ENCODE measurements at places on chromosomes 2 and 18.

DNA sequence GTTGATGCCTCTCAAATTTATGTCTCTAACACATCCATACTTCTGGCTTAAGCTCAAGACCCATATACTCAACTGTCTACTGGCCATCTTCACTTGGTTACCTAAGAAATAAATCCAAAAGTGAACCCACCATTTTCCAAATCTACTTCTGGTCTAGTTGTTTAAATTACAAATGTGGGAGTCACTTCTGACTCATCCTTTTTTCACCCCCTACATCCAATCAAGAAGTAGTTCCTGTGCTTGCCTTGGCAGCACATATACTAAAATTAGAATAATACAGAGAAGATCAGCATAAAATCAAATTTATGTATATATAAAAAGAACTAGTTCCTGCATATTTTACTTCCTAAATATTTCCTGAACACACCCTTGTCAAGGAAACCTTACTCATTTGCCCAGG lies 53.6 kb downstream of the STRN start:
- DNase-seq, result no peak

DNA sequence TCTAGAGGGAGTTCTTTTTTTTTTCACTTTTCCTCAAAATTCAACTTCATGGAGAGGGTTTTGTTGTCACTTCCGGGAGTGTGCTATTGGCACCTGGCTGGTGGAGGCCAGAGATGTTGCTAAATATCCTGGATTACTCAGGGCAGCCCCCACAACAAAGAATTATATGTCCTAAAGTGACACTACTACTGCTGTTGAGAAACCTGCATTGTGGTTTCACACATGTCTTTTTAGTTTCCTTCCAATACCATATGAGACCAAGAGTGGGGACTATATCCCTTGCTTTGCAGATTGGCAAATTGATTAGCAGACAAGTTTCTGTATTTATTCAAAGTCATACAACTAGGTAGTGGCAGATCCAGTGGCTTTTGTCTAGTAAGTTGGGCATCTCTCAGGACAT lies 826.8 kb downstream of the TRIB2 start:
- no peak for DNase-seq

DNA sequence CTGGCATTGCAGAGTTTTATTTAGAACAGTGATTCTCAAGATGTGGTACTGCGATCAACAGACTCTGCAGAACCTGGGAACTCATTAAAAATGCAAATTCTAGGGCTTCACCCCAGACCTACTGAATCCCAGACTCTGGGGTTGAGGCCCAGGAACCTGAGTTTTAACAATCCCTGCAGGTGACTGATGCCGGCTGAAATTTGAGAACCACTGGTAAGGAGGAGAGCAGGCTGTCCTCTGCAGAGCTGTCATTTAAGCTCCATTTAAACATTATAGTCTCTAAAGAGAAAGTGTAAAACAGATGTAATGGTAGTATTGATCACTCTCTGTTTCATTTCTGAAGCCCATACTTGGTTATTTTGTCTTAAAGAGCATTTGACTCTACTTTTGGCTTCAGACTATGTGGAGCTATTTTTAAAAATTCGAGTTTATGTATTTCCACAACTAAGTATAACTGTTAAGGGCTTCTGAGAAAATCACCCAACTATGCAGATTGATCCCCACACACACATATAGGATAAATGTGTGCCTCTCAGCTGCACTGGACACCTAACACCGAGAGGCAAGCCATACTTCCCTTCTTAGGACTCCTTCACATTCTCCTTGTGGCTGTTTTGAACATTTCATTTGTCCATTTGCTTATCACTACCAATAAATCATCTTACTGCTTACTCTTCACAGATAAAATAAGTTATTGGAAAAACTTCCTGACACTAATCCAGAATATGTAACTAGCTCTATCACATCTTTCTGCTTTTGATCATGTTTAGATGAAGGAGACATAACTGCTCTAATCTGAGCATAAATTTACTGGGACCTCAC lies 487.5 kb downstream of the DLGAP1 start:
- DNase-seq, result peak; percentile 60

- DNase-seq, result peak; percentile 62
These were observed 12.3 kb downstream of the TRPM8 start for GRCh38 chr2:233929352-233930022.

DNA sequence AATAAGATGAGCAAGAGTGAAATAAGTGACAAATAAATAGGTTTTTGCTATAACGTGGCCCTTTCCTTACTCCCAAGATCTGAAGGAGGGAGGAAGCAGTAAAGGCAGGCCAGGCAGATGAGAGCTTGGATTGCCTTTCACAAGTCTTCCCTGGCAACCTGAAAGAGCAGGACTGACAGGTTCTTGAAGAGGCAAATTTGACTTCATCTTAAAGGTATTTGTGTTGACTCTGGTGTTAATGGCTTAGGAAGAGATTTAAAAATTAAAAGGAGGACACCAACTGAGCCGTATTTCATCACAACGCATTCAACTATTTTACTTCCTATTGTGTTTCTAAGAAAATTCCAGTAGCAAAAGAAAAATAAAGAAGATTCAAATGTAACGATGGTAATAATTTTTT lies 3.2 kb downstream of the STRN start:
- DNase-seq, result peak; percentile 5

DNA sequence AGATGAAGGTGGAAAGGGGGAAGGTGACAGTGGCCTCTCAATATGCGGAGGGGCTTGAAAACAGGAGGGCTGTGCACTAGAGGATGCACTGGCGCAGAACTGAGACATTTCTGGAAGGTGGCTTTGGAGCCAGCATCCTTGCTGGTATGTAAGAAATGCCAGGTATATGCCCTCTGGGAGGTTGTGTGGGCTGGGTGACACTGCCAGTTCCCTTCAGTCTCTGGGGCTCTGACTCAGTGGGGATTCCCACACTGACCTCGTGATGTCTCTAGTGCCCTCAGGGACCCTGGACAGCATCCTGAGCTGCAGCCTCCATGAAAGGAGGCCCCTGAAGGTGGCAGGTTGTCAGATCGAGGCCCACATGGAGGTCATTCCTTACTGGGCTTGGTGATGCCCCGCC lies 74.0 kb downstream of the AGAP1 start:
- DNase-seq, result no peak

DNA sequence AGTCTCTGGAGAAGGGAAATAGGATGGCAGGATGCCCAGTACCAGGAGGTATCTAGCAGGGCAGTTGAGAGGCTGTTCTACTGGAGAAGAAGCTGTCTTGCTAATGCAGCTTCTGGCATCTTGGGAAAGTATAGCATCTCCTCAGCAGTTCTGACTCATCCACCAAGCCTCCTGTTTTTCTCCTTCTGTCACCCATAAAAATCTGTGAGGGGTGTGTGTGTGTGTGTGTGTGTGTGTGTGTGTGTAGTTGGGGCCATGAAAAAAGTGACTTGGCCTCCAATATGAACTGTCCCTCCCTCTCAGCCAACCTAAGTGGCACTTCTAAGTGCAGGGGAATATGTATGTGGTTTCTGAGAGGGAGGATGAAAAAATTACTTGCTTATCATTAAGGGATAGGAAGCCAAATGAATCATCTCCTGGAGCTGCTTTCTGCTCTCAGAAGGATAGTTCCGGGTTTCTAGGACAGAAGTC lies 83.9 kb downstream of the CBLN2 start:
- peak; percentile 43 for DNase-seq

GRCh38 chr2:133871545-133872209 lies 303.4 kb upstream of the NCKAP5 start:
- DNase-seq, result no peak

DNA sequence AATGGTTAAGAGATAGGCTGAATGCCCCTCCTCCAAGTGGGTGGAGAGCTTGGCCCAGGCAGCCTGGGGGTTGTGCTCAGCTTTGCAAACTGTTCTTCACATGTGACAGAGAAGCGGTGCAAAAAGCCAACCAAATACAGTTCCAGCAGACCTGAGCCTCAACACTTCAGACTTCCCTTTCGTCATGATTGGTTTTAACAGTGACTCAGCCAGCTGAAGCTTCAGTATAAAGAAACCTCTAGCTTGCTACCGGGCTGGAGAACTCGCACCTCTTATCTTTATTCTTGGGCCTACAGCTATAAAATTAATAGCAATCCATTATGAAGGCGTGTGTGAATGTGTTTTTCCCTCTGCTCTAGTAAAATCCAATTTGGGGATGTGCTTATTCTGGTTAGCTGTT lies 20.0 kb downstream of the SETBP1 start:
- DNase-seq, result no peak

- DNase-seq, result no peak
These were observed 42.3 kb upstream of the SLC66A3 start for GRCh38 chr2:11112870-11113428.

- DNase-seq, result peak; percentile 15
These were observed 66.1 kb downstream of the CHN1 start for GRCh38 chr2:174939046-174939445.

DNA sequence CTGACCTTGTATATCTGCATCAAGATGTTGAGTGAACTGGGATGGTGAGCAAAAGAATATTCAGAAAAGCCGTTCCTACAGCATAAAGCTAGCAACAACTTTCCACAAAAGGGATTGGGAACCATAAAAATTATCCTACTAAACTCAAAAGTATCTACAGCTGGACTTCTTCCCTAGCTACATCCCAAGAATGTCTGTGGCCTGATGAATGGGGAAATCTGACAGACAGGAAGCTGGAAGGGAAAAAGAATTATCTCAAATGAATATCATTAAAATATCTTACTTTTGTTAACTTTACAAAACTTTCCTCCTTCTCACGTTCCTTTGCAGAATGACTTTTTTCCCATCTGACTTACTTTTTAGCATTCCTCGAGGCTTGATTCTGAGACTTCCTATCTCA lies 150.9 kb downstream of the PDE11A start:
- DNase-seq, result no peak

- DNase-seq, result no peak
These were observed 52.9 kb downstream of the EPB41L3 start for GRCh38 chr18:5490753-5491480.

- no peak for DNase-seq
These were observed 328.9 kb upstream of the NT5C1B start for GRCh38 chr2:18918280-18918679.

DNA sequence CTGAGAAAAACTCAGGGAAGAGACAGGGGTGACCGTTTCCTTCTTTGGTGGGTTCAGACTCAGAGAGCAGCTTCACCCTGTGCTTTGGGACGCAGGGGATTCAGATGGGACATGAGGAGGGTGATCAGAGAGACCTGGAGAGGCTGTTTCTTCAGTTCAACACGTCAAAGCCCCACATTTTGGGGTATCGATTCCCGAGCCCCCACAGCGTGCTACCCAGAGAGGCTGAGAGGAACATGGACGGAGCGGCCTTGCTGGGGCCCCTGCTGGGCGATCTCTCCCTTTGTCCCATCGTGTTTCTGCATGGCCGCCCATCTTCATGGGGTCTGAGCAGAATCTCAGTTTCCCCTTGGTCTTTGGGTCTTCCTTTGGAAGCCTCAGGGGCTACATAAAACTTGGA lies 38.2 kb upstream of the PXDN start:
- no peak for DNase-seq

GRCh38 chr2:216773072-216773471 lies 77.7 kb upstream of the IGFBP5 start:
- DNase-seq, result no peak

DNA sequence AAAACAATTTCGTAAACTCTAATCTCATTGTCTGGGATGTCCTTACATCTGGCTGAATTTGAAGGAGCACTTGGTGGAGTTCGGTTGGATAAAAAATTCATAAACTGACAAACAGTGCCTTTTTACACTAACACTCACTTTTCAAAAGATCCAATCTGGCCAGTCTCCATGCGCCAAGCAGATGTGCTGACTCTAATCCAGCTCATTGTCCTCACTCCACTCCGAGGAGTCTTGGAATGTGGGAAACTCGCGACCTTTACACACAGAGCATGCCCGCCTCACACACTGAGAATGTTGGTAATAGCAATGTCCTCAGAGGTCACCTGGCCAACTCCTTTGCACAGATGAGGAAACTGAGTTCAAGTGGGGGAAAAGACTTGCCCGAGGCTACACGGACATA lies 66.8 kb downstream of the XDH start:
- DNase-seq, result no peak

DNA sequence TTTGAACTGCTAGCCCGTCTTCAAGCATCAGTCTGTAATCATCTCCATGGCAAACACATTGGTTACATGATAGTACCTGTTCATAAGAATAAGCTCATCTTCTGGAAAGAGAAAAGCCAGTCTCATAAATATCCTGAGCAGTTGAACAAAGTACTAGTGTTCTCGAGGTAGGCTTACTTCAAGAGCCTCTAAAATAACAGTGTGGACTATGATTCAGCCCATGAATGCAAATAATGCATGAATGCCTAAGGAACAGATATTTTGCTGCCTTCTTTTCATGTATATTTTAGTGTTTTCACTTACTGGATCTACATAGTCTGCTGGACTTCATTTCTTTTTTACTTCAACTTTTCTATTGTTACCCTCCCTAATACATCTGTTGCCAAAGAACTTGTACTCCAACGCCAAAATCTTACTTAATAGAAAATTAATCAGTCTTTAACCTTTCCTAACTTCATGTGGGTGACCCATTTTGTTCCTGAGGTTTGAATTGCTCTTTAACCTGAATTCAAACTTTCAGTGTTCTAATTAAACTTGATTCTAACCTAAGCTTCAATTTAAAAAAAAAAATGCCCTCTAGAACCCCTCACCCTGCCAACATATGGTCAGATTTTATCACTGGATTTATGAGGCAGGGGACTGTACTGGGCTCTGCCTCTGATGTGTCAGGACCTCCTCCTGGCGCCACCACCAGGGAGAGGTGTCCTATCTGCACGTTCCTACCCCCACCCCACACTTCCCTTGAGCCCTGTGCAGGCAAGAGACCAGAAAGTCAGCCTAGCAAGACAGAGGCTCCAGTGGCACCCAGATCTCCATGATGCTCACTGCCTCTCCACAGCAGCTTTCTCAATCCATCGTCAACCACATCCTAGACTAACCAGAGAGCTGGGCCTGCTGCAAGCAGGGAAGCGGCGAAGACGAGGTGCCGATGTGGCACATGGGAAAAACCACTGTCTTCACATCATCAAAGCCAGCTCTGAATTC lies 264.7 kb upstream of the ID2 start:
- peak; percentile 18 for DNase-seq

GRCh38 chr2:230909841-230910545 lies 15.0 kb downstream of the GPR55 start:
- DNase-seq, result no peak

DNA sequence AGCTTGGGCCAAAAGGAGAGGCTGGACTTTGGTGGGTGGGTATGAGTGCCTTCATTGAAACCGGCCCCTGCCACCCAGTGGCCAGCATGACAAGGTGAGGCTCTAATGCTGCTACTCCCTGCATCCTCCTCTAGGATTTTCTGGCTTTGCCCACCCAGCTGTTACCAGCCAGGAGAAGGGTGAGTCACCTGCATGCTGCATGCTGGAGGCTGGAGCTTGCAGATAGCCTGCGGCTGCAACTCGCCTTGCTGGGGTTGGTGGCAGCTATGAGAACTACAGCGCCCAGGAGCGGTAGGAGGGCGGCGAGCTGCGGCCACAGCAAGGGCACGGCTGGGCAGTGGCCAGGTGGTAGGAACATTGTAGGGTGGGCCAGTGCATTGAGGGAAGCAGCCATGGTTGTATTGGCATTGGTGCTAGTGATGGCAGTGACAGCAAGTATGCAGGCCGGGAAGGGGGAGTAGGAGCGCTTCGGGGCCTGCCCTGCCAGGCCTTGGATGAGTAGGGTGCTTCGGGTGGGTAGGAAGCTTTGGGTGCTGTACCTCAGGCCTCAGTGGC lies 75.4 kb upstream of the SLC35G4 start:
- DNase-seq, result no peak

Data from DMS53 (cell line).